MCF 10A (cell line): ENCODE measurements at places on chromosomes 6 and 20. TPM values are rescaled to one million over a fixed set of nuclear protein-coding genes. Genes with fewer than 3 reads are reported as not detected.

GRCh38 chr20:22411627-22412450 lies 172.5 kb downstream of the FOXA2 start:
- peak; percentile 70 for DNase-seq

DNA sequence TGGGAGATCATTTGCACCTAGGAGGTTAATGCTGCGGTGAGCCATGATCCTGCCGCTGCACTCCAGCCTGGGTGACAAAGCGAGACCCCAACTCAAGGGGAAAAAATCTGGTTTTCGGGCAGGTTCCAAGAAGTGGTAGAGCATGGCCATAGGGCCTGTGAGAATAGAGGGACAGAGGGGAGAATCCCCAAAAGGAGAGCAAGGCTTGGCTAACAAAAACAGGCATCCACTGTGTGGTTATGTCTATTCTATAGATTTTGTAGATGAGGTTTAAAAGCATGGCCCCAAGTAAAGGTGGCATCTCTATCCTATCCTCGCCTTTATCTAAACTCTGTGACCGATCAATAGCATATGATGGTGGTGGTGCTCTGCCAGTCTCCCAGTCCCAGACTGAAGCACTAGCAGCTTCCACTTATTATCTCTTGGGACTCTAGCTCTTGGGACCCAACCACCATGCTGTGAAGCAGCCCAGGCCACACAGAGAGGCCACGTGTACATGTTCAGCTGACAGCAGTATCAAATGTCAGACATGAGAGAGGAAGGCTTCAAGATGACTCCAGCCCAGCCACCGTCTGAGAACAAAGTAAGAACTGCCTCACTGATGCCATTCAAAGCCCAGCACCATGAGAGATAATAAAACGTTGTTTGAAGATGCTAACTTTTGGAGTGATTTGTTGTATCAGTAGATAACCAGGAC lies 27.7 kb downstream of the EIF2S2 start:
- DNase-seq, result no peak

DNA sequence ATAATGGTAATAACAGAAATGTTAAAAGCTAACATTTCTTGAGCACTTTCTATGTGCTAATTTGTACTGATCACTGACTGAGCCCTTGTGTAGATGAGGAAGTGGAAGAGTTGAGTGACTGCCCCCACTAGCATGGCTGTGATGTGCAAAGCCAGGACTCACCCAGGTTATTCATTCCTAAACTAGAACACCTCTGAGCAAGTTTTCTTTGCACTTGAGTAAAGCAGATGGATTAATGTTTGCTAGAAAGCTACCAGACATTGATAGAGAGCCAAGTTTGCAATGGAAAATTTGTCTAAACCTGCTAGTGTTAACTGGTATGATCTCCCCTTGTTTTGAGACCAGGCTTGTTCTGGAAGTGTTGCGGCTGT lies 467.4 kb upstream of the PLCB4 start:
- no peak for DNase-seq

DNA sequence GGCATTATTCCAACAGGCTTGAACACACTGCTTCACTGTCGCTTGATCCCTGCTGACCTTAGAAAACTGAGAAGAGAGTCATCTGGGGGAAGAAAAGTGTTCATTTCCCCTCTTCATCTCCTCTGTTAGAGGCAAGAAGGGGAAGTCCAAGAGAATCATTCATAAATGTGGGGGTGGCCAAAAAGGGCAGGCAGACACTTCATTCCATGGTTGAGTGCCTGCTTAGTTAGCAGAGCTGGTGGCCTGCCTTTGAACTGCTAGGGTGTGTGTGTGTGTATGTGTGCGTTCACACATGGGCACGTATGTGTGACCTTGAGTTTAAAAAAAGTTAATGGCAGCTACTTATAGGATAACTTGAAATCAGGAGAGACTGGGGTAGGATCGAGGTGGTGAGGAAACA lies 39.4 kb upstream of the RFPL4B start:
- no peak for DNase-seq

DNA sequence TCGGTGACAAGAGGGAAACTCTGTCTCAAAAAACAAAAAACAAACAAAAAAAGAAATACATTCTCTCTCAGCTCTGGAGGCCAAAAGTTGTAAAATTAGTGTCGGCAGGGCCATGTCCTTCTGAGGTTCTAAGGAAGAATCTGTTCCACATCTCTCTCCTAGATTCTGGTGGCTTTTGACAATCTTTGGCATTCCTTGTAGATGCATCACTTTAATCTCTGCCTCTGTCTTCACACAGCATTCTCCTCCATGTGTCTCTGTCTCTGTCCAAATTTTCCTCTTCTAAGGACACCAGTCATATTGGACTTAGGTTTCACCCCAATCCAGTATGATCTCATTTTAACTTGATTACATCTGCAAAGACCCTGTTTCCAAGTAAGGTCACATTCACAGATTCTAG lies 9.1 kb downstream of the PPP2R5D start:
- no peak for DNase-seq

- DNase-seq, result peak; percentile 84
These were observed 18.8 kb upstream of the SIRPA start for GRCh38 chr20:1876217-1876921.

DNA sequence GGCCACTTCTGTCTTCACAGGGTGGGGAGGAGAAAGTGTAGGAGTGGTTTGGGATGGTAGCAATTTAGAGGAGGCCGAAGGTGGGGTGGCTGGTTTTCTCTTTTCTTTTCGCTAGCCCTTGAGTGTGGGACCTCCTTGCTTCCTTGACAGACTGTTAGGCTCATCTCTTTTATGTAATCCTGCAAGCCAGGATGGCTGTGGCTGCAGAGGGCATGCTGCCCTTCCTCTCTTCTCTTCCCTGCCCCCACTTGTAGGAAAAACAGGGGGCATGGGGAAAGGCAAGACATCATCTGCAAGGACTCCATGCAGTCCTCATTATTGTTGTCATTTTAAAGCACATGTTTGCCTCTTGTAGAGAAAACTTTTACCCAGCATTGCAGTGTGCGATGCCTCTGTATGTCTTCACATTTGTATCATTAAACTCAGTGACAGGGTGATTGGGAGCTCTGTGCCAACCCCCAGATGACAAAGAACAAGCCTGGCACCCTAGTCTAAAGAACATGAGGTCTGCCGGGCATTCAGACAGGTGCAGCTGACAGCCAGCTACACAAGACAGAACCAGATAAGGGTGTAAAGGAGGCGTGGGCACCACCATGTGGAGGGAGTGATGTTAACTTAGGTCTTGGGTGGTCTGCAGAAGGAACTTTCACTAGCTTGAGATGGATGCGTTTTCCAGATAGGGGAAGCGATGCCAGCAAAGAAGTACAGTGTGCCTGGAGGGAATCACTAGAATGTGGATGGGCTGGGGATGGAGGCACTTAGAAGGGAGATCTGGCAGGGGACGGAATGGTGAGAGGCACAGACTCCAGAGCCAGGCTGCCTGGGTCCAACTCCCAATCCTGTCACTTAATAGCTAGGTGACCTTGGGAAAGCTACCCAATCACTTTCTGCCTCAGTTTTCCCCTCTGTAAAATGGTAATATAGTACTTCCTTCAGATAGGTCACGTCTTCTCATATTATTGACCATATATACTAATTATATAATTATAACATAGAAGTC lies 207.6 kb downstream of the TBC1D7 start:
- no peak for DNase-seq

- DNase-seq, result peak; percentile 90
These were observed 135.6 kb upstream of the UST start for GRCh38 chr6:148611213-148611612.

GRCh38 chr20:35908007-35908406 lies 46.3 kb downstream of the SCAND1 start:
- DNase-seq, result no peak

DNA sequence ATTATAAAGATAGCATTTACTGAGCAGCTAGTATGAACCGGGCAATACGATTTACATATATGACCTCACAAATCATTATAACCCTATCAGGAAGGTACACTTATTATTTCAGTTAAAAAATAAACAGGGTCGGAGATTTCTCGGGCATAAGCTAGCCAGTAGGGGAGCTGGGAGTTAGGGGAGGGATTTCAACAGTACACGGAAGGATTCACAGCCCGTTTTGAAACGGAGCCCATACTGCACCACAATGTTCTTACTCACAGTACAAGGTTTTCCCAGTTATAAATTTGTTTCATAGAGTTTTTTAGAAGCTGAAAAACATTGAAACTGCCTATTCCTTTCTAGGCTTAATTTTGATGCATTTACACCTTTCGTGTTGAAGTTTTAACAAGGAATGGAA lies 607.1 kb downstream of the HDGFL1 start:
- no peak for DNase-seq

The EPPIN gene
- total RNA-seq, result not detected in 2 replicates

The WFDC2 gene
- total RNA-seq, result not detected in 2 replicates

The MYH7B gene
- total RNA-seq, result 0.07 and 0.27 TPM in 2 replicates

The EDN3 gene
- not detected in 2 replicates for total RNA-seq
